Stimulated activated CD4-positive, alpha-beta T cell treated with anti-CD3 and anti-CD28 coated beads, TNF-alpha, amount 100 ng/mL, for 48 hours (primary cell): ENCODE measurements at places on chromosomes 4 and X.
A peak's percentile ranks its signal among the peaks of the same experiment; 100 is the strongest.

DNA sequence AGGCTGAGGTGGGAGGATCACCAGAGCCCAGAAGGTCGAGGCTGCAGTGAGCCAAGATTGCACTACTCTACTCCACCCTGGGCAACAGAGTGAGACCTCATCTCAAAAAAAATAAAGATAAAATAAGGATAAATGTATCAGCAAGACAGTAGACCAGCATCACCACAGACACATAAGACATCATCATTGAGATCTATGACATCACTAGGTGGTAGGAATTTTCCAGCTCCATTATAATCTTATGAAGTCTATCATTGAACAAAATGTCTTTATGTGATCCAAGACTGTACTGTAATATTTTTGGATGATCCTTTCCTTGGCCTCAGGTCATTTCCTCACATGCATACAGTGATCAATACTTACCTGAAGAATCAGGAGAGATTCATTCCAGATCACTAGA is 8.3 kb upstream of the FAM200B start:
- DNase-seq, result no peak

- no peak for DNase-seq
Measured at GRCh38 chr4:19171832-19172231, 1079.9 kb upstream of the SLIT2 start.

- no peak for DNase-seq
Measured at GRCh38 chrX:91137883-91138282, 296.8 kb upstream of the PABPC5 start.

GRCh38 chr4:153538487-153539357 is 72.6 kb downstream of the TMEM131L start:
- no peak for DNase-seq

DNA sequence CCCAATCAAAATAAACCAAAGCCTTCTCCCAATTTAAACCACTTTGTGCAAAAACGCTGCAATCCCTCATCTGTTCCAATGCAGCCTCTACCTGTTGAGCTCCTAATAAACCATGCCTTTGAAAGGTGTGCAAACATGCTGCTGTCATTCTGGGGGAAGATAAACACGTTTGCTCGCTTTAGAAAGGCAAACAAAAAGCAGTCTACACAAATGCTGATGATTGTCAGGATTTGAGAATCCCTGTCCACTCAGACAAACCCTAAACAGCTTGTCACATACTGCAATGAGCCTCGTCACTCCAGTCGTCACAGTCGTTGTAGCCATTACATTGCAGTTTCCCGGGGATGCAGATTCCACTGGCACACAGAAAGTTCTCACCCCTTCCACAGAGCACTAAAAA is 145.2 kb downstream of the CORIN start:
- DNase-seq, result no peak

DNA sequence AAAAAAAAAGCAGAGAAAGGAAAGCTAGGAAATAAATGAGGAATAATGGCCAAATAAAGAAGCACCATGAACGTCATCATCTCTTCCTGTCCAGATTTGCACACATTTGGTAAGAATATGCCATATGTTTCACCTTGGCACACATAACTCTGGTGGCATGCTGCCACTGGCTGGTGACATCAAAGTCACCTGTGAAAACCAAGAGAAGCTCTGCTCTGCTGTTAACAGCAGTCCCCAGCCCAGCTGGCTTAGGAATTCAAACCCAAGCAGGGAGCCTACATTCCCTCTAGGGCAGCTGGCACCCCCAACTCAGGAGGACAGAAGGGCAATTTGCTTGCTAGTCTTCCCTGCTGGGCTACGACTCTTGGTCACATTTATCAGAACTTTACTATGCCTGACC is 77.6 kb downstream of the RASL11B start:
- DNase-seq, result no peak

- DNase-seq, result no peak
Measured at GRCh38 chrX:109351557-109351956, 130.3 kb downstream of the GUCY2F start.

- DNase-seq, result no peak
Measured at GRCh38 chrX:136647677-136648360, at the start of gene CD40LG. CD40LG (plus strand) TSS chrX:136648158; CDS start chrX:136648249, 91 bp downstream.

GRCh38 chrX:16827225-16827624 is 41.0 kb downstream of the TXLNG start:
- no peak for DNase-seq

DNA sequence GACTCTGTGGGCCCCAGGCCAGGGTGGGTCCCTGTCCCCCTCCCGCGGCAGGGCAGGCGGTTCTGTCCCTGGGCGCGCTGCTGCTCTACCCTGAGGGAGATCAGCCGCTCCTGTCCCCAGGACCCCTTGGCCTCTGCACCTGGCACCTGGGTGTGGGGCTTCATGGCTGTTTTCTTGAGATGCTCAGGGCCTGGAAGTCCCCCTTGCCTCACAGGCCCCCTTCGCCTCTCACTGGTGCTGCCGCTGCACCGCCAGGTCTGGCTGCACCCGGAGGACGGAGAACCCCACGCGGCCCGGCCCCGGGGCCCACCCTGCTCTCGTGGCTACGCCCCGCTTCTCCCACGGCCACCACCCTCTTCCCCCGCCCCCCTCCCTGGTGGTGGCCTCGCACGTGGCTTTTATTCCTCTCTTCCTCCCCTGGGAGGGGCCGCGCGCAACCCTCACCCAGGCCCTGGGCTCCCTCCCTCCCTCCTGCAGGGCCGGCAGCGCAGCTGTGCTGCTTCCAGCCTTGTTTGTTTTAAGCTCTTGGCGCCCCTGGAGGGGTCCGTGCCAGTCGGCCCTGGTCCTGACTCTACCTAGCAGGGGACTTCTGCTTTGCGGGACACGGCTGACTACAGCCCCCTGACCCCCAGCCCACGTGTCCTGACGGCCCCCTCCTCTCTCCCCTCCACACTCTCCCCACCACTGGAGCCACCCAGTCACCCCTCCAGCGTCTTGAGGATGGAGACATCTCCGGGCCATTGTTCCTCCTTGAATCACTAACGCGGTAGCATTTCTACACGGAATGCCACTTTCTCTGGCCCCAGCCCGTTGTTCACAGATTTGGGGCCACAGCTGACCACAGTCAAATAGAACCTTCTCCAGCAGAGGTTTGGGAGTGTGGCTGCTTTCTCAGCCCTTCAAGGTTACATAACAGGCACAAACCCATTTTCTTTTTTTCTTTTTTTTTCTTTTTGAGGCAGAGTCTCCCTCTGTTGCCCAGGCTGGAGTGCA is 20.6 kb upstream of the CLDN24 start:
- no peak for DNase-seq

GRCh38 chrX:22585831-22586230 is 313.1 kb downstream of the CBLL2 start:
- DNase-seq, result no peak

GRCh38 chr4:8419222-8420041 is 21.1 kb downstream of the ACOX3 start:
- DNase-seq, result peak; percentile 32

DNA sequence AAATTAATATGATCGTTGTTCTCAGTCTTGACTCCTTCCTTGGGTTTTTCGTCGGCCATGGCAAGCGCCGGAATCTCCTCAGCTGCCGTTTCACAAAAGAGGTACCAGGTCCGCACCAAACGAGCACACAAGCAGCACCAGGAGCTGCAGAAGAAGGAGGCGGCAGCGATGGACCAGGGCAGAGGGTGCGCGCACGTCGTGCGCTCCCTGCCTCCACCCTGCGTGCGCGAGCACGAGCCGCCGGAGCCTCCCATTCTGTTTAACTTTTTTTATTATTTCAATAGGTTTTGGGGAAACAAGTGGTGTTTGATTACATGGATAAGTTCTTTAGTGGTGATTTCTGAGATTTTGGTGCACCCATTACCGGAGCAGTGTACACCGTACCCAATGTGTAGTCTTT is 158.2 kb downstream of the PLS3 start:
- DNase-seq, result no peak

DNA sequence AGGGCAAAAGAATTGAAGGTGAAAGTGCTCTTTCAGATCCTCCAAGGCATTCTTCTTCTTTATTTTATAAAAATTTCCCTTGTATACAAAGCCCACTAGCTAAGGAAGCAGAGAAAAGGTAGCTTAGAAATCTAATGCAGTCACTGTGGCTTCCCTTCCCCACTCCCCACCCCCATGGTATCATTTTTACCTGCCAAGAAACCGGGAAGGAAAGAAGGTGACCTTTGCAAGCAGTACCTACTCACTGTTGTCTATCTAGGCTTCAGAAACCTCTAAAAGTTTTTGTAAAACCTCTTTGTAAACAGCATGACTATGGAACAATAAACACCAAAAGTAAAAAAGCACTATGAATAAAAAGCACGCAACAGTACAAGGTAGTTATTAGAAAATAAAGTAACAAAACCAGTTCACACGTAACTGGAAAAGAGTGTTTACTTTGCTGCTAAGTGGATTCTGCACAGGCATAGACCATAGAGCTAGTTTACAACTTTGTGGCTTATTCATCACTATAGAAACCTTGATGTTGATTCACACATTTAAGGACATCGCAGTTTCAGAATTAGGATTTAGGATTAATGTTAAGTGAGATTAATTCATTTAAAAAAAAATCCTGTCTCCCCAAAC is 109.6 kb upstream of the FTHL17 start:
- DNase-seq, result no peak

DNA sequence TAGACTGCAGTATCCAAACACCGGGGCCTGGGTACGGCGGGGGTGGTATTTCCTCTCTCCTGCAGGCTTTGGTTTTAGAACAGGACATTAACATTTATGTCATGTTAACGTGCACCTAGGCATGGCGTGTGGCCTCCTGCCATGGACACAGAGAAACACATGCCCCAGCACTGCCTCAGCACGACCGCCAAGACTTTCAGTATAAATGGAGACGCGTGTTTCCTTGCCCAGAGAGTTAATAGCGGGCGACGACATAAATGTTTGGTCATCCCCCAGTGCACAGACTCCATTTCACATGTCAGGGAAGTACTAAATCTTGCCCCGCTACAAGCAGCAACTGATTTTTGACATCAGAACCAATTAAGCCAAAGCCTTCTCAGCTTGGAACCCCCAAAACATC is 737.9 kb downstream of the RAB28 start:
- DNase-seq, result no peak
